ENCODE measurements at places on chromosomes 3 and 15.

- no peak for DNase-seq
Measured at GRCh38 chr3:138437281-138437680, 2.9 kb downstream of the ESYT3 start.

DNA sequence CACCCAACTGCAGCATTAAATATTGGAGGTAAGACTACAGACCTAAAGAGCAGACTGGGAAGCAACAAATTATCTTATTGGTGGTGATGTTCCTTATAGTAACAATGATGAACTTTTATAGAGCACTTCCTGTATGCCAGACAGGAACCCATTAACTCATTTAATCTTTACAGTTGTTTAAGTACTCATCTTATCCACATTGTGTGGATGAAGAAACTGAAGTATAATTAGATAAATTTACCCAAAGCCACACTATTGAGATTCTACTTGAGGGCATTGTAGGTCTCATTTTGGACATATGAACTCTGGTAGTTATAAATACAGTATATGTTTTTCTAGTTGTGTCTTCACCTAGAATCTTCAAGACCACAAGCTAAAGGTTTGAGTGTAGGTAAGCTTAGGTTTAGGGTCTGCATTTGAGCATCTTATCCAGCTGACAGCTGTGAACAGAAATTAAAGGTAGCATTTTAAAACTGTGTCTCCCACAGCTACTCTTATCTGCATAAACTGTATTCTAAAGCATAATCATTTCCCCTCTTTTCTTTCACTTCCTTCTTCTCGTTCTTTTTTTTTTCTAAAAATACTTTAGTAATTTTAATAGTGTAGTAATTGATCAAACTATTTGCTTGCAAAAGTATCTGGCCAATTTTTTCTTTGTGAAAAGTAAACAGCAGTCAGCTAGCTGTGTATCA is 138.2 kb downstream of the UBE2E2 start:
- no peak for DNase-seq

DNA sequence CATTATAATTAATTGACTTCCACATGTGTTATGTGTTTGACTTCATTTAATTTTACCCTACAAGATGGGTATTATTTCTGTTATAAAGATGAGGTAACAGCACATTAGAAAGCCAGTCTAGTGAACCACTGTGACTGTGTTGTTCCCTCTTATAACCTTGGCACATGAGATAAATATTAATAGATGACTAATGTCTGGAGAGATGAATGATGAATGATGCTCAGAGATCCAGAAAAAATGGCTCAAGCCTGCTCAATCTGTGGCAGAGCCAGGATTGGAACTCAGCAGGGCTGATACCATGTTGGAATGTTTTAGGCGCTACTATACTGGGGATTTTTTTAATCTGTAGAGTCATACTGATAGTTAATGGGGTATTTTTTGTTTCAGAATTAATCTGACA is 118.8 kb upstream of the PTX3 start:
- no peak for DNase-seq

DNA sequence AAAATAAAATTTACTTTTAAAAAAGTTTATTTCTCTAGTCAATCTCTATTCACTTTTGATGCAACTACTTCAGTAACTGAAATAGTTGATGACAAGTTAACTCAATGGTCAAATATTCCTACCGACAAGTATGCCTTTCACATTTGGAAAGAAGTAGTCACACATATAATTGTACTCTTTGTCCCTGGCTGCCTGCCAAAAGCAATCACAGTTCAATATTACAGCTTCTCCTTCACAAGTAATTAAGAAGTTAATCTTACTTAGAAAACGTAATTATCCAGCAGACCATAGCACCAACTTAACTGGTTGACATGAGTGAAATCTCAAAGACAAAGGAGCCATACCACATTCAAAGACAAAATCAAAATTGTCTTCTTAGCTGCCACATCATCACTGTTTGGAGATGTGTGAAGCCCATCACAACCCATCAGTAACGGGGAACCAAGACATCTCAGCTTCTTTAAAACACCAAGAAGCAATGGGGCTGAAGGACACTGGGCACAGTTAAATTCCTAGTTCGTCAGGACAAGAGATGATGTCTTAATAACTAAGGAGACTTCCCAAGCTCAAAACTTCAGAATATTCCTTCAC is 86.1 kb downstream of the PLCH1 start:
- DNase-seq, result no peak

GRCh38 chr3:17753632-17753992 is 11.2 kb upstream of the TBC1D5 start:
- no peak for DNase-seq

GRCh38 chr3:59116233-59116537 is 66.4 kb upstream of the CFAP20DC start:
- no peak for DNase-seq

DNA sequence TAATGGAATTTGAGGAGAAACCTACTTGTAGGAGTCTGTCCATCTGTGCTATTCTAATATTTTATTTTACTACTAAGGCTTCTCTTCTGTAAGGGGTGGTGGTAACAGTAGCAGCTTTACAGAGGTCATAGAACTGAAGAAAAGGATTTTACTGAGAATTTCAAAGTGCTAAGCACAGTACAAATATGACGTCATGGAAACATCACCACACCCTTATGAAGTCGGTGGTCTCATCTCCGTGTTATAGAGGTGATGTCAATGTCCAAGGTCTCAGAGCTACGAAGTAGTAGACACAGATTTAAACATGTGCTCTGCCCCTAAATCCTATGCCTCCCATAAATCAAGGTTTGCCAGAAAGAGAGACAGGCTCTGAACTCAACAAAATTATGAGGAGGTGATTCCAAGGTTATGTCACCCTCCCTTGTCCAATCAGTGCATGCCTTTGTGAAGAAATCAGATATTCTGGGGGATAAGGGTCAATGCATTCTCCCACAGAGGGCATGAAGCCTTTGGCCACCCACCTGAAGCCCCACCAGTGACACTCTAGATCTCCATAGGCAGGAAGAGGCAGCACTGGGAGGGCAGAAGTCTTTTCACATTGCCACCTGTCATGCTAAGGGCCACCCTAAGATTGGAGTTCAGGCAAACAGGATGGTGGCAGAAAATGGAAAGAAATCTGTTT is 22.9 kb downstream of the MECOM start:
- DNase-seq, result no peak

GRCh38 chr15:67178569-67179210 is 75.8 kb downstream of the AAGAB start:
- DNase-seq, result no peak

GRCh38 chr3:15204005-15204404 is 2.0 kb upstream of the CAPN7 start:
- no peak for DNase-seq

DNA sequence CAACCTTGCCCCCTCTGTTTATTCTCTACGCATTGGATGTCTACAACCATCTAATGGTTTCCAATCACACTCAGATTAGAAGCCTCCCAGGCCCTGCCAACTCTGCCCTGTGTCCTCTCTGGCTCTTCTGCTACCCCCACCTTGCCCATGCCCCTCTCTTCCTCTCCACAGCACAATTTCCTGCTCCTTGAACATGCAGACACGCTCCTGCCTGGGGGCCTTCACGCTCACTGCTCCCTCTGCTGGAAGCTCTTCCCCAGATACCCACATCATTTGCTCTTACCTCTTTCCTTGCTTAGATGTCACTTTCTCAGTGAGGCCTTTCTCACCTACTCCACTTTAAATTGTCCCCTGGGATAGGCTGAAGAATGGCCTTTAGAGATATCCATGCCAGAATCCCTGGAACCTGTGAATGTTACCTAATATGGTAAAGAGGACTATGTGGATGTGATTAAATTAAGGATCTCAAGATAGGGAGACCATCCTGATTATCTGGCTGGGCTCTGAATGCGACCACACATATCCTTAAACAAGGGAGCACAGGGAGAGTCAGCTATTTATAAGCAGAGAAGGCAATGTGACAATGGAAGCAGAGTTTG is 9.9 kb downstream of the KY start:
- no peak for DNase-seq

DNA sequence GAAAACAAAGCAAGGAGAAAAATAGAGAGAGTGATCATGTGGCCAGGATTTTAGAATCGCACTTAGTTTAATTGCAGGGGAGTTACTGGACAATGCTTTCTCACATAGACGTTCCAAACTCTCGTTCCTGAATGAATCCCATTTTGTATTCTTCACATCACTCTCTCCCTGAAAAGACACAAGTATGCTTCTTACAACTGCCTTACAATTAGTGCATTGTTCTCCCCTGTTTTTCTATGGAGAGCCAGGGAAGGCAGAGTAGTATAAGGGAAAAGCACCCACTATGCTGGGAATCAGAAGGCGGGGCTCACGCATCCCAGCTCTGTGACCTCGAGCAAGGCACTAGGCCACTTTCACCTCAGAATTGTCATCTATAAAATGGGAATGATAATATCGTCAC is 14.4 kb downstream of the TMOD2 start:
- DNase-seq, result no peak

GRCh38 chr3:195385526-195385925 is 57.3 kb downstream of the ACAP2 start:
- DNase-seq, result no peak

DNA sequence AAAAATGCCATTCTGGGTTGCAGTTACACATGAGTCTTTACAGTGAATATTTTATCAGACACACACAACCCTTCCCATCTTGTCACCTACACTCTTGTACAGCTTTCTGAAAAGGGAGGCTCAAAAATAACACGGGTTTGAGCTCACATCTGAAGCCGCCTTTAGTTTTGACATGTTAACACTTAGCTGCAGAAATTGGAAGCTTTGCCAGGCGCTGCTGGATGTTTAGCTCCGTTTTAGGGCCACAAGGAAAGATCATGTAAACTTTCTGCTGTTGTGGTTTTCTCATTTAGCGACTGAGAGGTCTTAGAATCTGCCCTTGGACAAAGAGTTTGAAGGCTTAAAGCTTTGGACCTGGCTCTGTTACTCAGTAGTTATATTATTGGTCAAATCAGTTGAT is 120.1 kb downstream of the OXNAD1 start:
- no peak for DNase-seq

DNA sequence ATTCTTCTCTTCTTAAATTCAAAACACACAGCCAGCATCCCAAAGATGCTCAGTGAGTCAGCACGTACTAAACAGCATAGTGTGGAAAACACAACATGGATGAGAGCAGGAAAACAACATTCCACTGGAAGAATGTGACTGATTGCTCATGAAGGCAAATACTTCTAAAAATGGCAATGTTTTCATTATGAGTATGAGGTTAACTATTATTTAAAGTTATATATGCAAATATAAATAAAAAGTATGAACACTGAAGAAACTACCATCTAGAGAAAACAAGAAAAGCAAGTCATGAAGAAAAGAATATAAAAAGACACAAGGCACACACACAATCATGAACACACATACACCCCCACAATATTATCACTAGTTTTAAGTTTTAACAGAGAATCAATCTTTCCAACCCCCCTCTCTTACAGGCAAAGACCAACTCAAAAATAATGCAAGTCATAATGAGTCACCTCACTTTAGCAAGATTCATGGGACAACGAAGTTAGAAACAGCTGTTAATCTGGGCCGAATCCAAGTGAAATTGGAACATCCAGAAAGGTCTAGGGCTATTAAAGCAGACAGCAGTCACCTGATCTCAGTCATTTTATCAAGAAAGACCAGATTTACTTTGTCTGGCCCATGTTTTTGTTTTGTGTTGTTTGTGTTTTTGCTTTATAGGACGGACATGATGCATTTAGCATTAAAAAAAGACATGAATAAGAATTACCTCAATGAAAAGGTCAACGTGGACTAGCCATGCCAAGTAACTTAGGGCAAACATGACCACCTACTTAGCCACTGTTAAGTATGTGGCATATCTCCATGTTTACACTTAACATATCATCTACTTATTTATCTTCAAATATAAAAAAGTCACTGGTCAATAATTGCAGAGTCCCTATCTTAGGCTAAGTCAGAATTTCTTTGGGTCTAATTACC is 18.1 kb downstream of the GBE1 start:
- DNase-seq, result no peak

DNA sequence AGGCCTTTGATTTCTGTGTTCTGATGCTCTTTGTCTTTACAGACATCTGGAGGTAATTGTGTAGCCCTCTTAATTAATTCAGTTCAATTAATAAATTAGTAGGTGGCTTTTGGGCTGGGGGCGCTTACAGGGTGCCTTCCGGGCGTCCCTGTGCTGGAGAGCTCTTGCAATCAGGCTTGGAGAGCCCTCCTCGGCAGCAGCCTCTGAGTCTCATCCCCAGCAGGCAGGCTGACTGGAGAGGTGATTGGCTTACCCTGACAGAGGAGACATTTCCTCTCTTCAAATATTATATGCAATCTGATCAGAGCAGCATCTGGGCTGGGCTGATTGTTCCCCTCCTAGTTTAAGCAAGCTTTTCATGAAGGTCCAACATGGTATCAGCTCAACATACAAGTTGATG is 250.7 kb downstream of the LPP start:
- no peak for DNase-seq

DNA sequence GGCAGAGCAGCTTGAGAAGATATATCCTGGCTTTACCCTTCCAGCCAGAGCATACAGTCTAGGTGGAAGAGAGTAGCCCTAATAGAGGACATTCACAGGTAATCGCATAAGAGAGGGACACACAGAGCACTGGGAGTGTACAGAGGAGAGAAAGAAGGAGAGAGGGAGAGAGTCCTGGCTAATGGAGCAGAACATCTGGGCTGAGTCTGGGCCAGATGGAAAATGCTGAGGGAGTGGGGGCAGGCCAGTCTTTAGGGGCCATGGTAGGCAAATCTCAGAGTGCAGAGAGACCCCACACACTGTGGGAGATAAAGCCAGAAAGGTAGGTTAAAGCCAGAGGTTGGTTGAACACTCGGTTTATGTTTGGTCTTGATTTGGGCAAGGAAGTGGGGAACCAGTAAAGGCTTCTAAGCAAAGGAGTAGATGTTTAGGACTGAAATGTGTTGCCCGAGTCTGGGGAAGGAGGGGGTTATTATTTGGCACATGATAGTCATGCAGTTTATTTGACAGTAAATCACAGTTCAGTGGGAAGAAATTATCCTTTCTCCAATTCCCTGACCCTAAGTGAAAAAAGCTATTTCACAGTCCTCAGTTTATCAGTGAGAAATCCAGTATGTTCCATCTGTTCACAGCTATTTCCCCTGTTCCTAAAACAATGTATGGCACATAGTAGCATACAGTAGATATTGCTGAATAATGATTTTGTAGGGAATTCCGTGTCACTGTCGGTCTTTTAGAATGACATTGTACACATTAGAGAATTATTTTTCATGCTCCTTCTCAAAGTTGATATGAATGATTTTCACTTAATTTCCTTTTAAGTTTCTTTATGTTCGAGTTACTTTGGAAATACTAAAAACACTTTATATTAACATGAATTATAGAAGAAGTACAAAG is 45.7 kb downstream of the PDHB start:
- DNase-seq, result no peak
